Effector memory CD4-positive, alpha-beta T cell (primary cell): ENCODE measurements at places on chromosomes 3 and 15.

DNA sequence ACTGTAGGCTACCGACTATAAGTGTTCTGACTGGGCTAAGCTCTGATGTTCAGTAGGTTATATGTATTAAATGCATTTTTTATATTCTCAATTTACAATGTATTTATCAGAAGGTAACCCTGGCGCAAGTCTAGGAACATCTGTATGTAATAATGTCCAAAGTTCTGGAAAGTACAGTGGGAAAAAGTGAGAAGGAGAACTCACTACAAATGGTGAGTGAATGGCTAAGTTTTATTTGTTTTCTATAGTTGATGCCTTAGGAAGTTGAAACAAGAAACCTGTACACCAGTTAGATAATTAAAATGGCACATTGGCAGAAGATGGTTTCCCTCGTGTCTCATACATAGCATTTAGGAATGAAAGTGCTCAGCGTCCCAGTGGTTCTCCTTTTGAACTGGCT, 333.4 kb upstream of the THRB start:
- DNase-seq = no peak

- DNase-seq = no peak
These were observed 1.8 kb upstream of the ZSCAN2 start for GRCh38 chr15:84598993-84599392.

GRCh38 chr3:29370476-29371420, 89.9 kb downstream of the RBMS3 start:
- DNase-seq = no peak

GRCh38 chr3:170632780-170633179, 46.9 kb upstream of the SLC7A14 start:
- no peak for DNase-seq

DNA sequence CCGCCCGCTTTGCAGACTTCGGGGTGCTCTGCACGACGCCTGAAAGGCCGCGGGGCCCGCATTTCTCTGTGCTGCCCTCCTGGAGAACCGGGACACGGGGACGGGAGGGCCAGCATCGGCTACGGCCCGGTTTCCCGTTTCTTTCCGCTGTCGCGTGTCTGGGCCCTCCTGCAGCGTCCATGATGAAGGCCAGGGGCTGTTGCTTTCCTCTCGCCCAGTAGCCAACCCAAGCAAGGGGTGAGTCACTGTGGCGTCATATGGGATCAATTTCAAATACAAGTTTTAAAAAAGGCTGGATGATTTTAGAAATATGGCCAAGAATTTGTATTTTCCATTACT, 435 bp downstream of the SLC35G2 start:
- DNase-seq = no peak

- no peak for DNase-seq
These were observed 49.2 kb upstream of the RAD18 start for GRCh38 chr3:9012521-9012920.

- DNase-seq = no peak
These were observed 336.5 kb upstream of the TGFBR2 start for GRCh38 chr3:30269751-30270445.

GRCh38 chr3:149020839-149021252, 29.5 kb downstream of the GYG1 start:
- DNase-seq = no peak

GRCh38 chr3:167732313-167733065, 2.2 kb downstream of the PDCD10 start:
- no peak for DNase-seq

DNA sequence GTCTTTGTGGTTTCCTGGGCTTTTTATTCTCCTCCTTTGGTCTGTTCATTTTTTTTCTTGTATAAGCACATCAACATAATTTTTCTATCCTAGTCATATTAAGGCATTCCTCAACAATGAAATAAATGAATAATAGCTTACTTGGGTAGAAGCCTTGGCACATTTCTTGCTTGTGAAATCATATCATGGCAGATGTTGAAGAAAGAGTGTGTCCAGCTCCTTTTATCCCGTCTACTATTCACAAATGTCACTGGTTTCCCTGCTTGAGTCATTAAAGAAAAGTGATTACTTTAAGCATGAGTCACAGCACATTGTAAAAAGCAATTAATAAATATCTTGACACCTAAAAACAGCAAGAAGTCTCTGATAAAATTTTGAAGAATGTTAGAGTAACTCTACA, 42.1 kb downstream of the MINAR1 start:
- no peak for DNase-seq

DNA sequence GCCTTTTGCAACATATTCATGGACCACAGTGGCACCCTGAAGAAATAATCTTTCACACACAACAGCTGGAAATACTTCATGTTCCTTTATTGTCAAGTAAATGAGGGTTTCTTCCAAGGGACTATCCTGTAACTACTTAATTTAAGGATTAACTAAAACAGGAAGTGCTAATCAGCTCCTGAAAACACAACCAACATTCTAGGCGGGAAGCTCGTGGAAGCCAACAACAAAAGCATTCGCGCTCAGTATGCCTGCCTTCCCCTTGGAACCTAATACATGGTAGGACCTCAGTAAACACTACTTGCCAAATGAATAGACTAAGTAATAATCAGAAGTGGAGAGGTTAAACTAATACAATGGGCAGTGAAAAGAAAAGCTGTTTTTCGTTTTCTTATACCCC, 300.9 kb downstream of the RORA start:
- DNase-seq = no peak

DNA sequence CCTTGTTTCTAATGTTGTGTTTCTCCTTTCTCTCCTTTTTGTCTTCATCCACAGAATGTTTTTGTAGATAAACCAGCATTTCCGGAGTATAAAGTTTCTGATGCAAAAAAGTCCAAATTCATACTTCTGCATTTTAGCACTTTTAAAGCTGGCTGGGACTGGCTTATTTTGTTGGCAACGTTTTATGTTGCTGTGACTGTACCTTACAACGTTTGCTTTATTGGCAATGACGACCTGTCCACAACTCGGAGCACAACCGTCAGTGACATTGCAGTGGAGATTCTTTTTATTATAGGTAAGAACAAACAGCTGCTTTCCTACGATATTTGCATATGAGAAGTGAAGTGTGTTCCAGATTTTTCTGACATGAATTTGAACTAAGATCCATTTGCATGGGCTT, 199.4 kb downstream of the KCNH8 start:
- DNase-seq = no peak

GRCh38 chr3:23952646-23953045, 7.6 kb downstream of the NR1D2 start:
- no peak for DNase-seq

GRCh38 chr3:167203062-167203461, 177.0 kb downstream of the ZBBX start:
- no peak for DNase-seq

GRCh38 chr3:138477801-138478200, 43.4 kb downstream of the ESYT3 start:
- DNase-seq = no peak

DNA sequence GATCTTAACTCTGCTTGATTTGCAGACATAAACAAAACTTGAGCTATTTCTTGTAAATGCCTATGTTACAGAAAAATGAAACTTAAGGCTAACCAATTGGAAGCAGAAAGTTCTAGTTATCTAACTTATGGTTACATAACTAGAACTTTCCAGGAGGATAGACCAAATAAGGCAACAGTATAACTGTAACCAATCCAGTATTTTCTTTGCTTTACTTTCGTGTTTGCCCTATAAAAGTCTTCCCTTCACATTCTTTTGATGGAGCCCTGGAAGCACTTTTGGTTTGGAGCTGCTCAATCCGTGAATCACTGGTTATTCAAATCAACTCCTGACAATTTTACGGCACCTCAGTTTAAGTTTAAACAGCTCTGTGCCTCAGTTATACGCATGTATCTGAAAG, 164.6 kb downstream of the SUCLG2 start:
- no peak for DNase-seq

GRCh38 chr3:50154476-50154839, 666 bp upstream of the SEMA3F start:
- DNase-seq = no peak

- no peak for DNase-seq
These were observed 155.6 kb upstream of the TSC22D2 start for GRCh38 chr3:150252462-150252861.

DNA sequence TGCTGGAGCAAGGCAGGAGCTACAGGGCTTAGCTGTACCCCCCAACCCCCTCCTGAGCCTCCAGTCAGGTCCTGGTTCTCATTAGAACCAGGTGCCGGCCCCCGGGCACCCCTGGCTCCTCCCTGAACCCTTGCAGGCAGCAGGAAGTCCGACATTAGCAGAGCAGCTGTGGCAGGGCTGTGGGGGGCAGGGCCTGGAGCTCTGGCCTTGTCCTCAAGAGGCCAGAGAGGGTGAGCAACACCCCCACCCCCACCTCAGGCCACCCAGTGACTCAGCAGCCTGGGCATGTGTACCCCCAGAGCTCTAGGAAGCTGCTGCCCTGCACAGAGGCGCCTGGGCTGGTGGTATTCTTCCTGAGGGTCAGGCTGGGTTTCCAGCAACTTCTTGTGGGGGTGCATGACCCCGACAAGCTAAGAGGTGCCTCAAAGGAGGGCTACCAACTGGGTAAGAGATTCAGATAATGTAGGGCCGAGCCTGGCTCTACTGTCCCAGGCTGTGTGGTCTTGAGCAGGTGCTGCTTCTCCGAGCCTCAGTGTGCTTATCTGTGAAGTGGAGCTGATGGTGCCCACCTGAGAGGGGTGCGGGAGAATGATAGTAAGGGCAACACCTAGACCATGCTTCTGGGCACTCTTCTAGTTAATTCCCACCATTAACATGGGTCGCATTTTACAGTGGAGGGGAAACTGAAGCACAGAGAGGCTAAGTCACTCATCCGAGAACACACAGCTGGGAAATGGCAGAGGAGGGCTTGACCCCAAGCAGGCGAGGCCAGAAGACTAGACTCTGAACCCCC, 16.0 kb downstream of the H1-8 start:
- DNase-seq = no peak

DNA sequence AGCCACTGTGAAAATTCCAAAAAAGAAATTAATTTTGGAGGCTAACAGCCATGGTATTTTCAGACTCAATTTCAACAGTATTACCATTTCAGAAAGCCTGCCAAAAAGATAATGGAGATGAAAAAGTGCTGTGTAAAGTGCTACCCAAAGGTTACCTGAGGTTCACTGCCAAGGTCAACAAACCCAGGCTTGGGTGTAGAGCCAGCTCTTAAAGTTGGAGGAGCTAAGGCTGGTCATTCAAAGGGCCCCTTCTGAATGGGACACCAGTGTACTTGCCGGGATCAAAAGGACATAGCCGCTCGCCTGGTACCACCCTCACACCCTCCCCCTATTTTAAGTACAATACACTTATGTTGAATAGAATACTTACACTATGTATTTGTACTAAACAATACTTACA, 64.5 kb downstream of the ETV5 start:
- no peak for DNase-seq

GRCh38 chr3:8596321-8597218, 48.0 kb downstream of the SSUH2 start:
- DNase-seq = no peak

DNA sequence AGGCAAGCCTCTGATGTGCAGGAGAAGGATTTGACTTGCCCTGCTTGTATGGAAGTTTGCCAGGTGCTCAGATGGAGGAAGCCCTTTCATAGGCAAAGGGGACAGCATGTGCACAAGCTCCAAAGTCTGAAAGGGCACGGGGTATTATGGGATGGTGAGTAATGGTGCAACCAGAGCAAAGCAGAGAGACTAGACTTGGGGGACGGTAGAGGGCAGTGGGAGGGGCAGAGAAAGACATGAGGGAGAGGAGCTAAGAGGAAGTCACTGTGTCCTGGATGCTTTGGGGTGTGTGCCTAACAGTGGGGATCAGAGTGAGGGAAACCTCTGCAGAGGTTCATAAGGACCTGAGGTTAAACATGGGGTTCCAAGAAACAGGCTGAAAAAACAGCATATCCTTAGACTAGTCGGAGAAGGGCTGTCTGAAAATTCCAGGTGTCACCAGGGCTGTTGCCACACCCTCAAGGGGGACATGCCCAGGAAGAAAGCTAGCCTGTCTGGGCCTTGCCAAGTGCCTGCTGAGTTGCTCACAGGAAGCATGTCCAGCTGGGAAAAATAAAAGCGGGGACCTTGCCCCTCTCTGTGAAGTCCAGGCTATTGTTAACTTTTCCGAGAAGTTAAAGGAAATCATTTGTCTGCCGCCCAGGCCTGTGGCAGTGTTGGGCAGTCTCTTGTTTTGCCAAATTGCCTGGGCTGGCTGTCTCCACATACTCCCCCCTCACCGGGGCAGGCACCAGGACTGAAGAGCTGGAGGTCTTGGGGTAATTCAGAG, 47.1 kb downstream of the HRH1 start:
- no peak for DNase-seq

DNA sequence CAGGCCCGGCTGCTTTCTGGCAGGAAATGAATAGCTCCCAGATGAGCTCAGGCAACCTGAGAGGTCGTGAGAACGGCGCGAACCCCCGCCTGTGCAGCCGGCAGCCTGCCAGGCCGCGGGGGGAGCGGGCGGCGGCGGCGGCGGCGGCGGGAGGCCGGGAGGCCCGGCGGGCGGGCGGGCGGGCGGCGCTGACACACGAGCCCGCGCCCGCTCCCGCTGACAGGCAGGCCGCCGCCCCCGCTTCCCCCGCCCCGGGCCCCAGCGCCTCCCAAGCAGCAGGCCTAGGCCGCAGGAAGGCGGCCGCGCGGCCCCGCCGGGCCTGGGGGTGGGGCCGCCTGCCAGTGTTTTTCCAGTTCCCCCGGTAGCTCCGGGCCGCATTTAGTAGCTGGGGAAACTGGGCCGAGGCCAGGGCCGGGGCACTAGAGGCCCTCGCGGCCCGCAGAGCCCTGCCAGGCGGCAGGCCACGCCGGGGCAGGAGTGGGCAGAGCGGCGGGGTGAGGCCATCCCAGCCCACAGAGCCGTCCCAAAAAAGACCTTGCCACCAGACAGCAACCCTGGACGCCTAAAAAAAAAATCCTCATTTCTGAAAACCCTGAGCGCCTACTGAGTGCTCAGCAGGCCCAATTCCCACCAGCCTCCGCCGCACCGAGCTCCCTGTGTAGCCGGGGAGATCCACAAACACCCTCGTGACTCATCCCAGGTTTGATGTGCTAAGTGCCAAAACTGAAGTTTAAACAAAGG, 5.6 kb downstream of the HES1 start:
- DNase-seq = peak; percentile 26

DNA sequence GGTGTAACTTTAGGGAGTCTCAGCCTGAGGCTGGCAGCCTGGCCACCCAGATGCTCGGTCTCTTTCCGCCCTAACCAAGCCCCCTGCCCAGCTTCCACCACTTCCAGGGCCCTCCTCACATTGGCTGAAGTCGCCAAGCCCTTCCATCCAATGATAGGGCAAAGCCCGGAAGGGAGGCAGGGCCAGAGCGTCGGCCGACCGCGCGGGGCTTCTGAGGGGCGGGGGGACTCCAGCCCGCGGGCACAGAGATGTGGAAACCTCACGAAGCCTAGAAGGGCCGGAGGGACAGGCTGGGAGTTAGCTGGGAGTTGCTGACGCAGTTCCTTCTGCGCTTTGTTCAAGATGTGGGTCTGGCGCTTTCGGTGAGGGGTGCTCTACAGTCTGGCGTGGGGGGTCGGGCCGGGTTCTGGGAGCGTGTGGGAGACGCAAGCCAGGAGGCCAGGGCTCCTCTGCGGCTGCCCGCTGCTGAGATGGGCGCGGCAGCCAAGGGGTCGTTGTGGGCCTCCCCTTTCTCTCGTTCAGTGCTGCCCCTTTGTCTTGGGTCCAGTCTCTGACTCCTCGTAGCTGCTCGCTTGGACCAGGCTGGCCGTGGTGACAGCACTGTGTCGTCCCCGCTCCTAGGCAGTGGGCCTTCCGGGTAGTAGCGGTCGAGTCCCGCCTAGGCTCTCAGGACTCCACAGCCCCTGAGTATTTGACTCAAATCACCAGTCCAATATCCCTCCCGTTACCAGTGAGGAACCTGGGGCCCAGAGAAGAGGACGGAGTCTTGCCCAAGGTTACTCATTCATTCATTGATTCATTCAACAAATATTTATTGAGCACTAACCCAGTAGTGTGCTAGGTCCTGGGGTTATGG, at the start of gene ZNF660:
ZNF660 (plus strand) TSS at position 319 of the 856 bp plus-strand sequence. CDS start 9,230 bp downstream, outside the sequence.
- DNase-seq = no peak
